Skeletal muscle cell (primary cell): ENCODE measurements at places on chromosomes 12 and 14.

DNA sequence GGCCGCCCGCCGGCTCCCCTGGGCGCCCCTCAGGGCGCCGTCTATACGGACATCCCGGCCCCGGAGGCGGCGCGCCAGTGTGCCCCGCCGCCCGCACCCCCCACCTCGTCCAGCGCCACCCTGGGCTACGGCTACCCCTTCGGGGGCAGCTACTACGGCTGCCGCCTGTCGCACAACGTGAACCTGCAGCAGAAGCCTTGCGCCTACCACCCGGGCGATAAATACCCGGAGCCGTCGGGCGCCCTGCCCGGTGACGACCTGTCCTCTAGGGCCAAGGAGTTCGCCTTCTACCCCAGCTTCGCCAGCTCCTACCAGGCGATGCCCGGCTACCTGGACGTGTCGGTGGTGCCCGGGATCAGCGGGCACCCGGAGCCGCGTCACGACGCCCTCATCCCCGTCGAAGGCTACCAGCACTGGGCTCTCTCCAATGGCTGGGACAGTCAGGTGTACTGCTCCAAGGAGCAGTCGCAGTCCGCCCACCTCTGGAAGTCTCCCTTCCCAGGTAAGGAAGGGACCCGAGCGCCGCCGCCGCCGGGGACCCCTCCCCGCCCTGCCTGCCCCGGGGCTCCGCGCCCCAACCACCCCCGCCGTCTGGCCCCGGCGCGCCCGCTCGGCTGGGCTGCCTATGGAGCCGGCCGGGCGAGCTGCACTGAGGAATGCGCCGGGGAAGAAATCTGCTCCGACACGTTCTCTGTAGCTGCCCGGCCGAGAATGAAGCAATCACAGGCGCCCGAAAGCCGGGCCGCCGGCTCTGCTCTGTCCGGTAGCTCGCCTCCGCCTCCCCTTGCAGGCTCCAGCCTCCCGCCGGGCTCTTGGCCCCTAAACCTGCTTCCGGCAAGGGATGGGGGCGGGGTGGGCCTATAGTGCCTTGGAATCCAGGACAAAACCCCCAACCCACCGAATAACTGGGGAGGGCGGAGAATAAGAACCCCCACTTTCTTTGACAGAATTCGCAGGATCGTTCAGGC is 794 bp downstream of the HOXC13 start:
- DNase-seq, result no peak

- DNase-seq, result no peak
Measured at GRCh38 chr12:7601406-7601805, 64.3 kb downstream of the APOBEC1 start.

GRCh38 chr12:78101946-78102635 is 271.4 kb downstream of the NAV3 start:
- no peak for DNase-seq

DNA sequence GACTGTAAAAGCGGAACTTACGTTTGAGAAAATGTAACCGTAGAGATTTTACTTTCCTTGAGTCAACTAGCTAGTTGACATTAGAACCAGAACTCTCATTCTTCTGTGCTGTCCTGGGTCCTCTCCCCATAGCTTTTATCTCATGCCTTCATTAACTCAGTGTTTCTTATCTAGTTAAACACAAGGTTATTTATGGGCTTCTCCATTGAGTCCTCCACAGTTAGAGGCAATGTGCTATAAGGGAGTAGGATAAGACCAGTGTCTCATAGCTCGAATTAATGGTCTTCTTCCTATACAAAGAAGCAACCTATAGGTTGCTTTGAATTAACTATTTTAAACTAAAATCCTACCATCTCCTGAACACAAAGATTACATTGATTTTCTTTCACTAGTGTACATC is 129.8 kb downstream of the ACSS3 start:
- no peak for DNase-seq

DNA sequence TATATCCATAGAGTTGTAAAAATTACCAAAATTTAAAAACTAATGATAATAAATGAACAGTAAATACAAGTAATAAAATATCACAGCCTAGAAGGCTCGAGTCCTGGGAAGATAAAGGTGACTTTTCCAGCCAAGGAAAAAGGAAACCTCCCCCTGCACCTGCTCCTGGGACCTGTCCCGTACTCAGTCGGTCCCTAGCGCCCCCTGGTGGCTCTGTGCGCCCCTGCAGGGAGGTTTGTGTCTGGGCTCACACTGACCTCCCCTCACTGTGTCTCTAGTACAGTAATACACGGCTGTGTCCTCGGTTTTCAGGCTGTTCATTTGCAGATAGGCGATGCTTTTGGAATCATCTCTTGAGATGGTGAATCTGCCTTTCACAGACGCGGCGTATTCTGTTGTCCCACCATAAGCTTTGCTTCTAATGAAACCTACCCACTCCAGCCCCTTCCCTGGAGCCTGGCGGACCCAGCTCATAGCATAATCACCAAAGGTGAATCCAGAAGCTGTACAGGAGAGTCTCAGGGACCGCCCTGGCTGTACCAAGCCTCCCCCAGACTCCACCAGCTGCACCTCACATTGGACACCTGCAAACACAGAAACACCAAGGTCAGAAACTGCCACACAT is 1030.4 kb downstream of the TMEM121 start:
- no peak for DNase-seq

DNA sequence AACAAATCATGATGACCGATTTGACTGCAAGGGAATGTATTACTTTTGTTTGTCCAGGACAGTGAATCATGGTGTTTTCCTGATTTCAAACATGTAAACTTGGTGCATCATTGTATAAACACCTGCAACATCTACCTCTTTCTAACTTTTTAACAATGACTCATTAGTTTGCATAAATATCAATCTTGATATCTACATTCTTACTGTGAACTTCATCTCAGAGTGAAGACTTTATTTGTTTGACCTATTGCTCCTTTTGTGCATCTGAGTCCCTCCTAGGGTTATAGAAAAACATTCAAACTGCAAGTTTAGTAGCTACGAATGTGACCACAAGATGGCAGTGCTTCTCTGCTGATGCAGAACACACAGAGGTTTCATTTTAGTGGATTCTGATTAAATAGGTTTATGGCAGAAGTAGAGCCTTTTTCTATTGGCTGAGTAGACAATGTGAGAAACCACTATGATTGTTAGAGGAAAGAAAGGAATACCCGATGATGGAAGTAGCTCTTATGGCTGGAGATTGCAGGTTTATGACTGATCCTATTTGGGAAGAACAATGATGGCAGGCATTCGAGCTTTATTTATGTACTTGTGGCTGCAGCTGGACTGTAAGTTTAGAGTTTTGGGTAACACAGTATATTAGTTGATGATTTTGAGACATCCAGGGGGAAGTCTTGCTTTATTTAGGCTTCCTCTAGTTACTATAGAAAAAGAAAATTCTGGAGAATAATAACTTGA is 244.2 kb upstream of the OR4E1 start:
- no peak for DNase-seq

DNA sequence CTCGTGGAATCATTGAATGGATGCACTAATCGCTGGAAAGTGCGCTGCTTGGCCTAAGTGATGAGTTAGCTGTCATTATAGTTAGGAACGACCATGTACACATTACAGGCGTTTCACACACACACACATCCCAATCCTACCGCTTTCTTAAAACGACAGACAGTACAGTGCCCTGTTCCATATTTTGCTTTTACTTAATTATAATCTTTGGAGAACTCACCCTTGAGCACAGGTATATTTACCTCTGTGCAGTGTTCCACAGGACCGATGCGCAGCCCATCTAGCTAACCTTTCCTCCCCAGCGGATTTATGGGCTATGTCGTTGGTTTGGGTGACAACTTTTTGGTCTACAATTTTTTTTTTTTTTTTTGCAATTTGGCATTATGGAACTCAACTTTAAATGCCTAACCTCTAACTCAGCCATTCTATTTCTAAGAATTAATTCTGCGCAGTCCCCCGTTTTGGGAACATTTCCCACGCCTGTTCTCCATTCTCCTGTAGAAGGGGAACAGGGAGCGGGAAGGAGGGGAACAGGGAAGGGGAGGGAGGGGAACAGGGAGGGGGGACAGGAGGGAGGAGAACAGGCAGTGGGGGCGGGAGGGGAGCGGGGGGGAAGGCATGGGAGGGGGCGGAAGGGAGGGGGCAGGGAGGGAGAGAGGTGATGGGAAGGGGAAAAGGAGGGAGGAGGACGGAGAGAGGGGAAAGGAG is 663 bp upstream of the ULK1 start:
- no peak for DNase-seq

DNA sequence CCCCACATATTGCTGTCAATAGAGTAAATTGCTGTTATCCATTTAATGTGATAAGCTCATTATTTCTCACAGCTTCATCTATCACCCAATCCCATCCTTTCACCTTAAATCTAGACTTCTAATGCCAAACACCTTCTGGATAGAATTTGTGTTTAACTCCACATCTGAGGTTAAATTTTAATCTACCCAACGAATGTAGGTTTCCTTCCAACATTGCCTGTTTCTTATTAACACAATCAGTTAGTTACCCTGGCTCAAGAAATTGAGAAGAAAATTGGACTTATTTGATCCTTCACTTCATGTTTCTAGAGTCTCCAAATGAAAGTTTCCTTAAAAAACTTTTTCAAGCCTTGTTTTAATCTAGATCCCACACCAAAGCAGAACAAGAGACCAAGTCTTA is 67.3 kb downstream of the PTPRO start:
- no peak for DNase-seq

DNA sequence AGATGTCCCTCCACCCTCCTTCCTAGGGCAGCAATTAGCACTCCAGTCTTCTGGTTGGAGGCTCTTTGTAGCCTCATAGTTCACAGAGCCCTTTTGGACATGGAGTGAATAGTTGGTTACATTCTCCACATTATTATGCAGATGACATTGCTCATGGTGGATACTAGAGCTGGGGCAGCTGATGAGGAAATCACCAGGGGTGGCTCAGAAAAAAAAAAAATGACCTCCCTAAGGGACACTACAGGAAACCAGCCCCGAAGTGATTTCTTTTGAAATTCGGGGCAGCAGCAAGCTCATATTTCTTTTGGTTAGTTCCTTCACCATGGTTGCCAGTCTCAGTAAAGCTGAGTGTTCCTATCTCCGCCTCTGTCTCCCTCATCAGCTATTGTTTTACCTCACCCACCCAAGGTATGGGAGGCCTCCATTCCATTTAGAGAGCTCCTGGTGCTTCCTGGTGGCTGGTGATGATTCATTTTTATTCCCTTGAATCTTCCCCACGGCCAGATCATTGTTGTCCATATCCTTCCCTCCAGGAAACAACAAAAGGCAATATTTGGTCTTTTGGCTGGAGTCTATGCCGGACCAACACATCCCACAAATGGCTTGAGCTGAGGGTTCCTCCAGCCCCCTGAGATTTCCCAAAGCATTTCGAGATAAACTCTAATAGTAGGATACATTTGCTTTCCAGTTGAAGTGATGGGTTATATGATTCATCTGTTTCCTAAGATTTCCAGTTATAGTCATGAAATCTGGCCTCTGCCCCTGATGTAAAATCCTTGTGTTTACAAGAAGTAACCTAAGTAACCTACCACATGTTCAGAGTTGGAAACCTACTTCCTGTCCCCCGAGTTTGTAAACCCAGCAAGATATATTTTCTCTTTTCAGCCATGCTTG is 56.2 kb upstream of the NID2 start:
- DNase-seq, result peak; percentile 82

GRCh38 chr14:40414386-40414785 is 982.2 kb upstream of the FBXO33 start:
- no peak for DNase-seq

GRCh38 chr14:73125169-73125588 is 11.1 kb upstream of the PSEN1 start:
- no peak for DNase-seq

GRCh38 chr12:69392179-69392928 is 32.8 kb downstream of the YEATS4 start:
- no peak for DNase-seq

DNA sequence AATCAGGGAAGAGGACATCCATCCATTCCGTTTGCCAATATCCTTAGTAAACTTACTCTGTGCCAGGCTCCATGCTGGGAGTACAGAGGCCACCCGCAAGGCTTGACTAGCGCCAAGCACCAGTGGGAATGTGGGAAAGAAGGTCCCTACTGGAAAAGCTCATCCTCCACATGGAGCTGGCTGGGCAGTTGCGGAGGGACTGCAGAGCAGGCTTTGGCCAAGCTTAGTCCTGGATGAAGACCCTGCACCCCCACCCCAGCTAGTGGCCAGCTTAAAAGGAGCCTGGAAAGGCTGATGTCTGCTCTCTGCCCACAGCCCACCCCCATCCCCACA is 22.4 kb upstream of the EIF2B2 start:
- no peak for DNase-seq

- no peak for DNase-seq
Measured at GRCh38 chr14:60183138-60183537, 17.9 kb upstream of the DHRS7 start.

DNA sequence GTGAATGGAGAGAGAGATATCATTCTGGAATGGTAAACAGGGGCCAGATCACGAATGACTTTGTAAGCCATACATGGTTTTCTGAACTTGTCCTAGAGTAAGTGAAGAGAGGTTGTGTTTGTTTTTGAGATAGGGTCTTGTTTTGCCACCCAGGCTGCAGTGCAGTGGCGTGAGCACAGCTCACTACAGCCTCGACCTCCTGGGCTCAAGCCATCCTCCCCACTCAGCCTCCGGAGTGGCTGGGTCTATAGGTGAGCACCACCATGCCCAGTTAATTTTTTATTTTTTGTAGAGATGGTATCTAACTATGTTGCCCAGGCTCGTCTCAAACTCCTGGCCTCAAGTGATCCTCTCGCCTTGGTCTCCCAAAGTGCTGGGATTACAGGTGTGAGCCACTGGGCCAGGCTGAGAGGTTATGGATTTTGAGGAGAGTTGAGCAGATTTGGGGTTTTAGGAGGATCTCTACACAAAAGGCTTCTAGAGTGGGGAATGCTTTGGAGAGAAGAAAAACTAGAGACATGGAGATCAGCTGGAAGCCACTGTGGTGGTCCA is 19.7 kb upstream of the GPRC5A start:
- DNase-seq, result no peak

DNA sequence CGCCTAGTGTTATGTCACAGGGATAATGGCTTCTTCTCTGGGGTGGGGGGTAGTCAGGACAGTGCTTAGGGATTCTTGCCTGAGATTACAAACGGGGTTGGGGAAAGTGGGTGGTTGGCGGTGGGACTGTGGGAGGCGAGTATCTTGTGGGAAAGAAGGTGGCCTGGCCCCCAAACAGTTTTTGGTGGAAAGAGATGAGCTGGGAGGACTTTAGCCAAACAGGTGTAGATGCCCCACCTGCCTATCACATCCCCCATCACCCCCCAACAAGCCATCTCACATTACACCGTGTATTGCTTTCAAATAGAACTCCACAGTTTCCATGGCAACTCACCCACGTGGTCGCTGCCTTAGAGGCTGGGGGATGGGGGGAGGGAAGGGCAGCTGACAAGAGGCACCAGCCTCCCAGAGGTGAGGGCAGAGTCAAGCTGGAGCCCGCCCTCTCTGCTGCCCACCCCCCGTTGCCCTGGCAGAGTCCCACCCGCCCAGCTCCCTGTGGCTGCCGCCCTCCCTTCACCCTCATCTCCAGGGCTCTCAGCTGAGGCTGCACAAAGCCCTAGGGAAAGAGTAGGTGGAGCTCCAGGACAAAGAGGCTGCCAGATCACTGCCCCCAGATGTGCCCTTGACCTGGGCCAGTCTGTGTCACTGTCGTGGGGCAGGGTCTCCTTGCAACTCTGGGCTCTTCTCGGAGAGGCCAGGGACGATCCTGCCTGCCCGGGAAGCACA is 98.3 kb downstream of the LRRC74A start:
- DNase-seq, result no peak

GRCh38 chr14:98237939-98238338 is 1034.1 kb downstream of the BCL11B start:
- DNase-seq, result no peak
